Gastrocnemius medialis (tissue), 4 donors: ENCODE measurements at places on chromosomes 3 and 15.

GRCh38 chr15:78102211-78102610 is 9.8 kb downstream of the SH2D7 start:
- DNase-seq: no peak

GRCh38 chr3:71444028-71444860 is 139.3 kb downstream of the FOXP1 start:
- DNase-seq: no peak

DNA sequence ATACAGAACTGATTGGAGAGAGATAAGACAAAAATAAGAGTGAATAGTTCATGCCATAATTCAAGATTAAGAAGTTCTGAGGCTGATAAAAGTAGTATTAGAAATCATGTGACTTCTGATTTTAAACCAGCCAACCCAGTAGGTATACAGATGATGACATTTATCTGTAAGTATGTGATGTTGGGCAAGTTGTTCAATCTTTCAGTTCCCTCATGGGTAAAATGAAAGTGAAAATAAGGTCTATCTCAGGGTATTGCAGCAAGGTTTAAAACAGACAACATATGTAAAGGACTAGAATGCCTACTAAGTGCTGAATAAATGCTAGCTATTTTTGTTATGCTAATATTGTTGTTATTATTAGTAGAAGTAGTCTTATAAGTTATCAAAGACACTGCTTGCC is 1055.7 kb downstream of the NAALADL2 start:
- no peak for DNase-seq

DNA sequence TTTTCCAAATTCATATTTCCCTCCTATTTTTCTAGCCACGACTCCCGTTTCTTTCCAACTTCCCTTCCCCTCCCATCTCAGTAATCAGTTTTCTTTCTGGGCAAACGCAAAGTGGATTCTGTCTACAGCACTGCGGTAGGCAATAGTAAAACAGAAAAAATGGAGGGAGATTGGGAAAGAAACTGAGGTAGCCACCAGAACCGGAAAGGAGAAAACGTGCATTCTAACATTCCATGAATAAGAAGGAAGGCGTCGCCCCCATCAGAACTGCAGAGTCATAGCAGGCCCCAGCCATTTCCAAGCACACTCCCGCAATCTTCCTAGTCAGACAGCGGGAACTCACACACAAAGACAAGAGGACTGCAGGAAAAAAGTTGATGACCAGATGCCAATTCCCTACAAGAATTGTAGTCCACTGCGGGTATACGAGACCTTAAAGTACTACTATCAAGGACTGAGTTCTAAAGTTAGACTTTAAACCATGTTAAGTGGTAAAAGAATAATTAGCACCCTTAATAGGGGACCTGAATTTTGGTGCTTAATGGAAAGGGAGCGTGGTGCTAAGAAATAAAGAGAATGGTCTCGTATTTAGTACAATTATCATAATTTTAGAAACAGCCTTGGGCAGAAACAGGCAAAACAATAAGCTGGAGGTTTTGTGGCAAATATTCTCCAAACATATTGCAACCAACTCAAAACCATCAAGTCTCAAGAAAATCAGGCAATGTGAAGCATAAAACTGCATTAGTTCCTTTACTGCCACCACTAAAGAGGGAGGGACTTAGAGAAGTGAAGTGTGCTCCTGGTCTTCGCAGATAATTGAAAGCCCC is 1.4 kb downstream of the PFN2 start:
- DNase-seq: peak; percentile 75

GRCh38 chr15:89068325-89068784 is 19.9 kb upstream of the ABHD2 start:
- DNase-seq: no peak

DNA sequence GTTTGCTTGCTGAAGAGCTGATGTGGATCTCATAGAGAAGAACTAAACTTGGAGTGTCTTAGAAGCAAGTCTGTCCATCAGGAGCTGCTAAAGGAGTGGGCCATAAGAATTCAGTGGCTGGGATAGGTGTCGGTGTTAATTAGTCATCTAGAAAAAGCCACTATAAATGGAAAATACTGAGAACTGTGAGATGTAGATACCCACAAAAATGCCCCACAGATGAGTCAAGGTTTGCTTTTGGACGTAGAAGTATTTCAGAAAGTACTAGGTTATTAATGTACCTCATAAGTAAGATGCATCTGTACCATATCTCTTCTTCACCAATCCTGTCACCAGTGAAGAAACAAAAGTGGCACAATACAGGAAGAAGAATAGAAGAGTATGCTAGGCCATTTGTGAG is 530.9 kb upstream of the TGFBR2 start:
- DNase-seq: no peak

GRCh38 chr3:53111822-53112221 is 18.4 kb downstream of the RFT1 start:
- DNase-seq: no peak

DNA sequence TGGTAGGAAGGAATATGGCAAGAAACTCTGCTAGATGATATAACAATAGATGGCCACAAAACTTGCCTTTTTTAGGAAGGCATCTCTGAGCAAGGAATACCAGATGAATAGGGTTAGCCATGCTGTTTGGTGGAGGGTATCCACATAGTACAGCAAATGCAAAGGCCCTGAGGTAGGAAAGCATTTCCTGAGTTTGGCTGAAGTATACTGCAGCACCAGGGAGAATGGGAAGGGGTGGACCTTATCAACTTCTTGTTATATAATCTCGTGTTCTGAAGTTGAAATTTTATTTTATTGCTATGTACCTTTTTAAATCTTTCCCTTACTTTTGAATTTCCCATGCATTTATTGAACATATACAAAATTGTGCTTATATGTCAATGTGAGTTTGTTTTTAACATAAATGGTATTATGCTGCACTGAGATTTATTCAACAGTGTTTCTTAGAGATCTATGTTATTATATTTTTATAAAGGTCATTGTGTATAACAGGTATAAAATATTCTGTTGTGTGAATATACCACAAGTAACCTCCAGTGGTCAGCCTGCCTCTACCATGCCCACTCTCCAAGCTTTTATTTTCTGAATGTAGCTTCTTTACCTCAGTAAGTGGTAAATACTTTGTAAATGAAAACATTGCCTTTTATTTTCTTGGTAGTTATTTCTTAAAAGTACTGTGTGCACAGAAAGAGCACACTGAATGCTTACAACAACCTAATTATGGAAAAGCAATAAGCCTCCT is 2.8 kb upstream of the KAT2B start:
- DNase-seq: no peak

DNA sequence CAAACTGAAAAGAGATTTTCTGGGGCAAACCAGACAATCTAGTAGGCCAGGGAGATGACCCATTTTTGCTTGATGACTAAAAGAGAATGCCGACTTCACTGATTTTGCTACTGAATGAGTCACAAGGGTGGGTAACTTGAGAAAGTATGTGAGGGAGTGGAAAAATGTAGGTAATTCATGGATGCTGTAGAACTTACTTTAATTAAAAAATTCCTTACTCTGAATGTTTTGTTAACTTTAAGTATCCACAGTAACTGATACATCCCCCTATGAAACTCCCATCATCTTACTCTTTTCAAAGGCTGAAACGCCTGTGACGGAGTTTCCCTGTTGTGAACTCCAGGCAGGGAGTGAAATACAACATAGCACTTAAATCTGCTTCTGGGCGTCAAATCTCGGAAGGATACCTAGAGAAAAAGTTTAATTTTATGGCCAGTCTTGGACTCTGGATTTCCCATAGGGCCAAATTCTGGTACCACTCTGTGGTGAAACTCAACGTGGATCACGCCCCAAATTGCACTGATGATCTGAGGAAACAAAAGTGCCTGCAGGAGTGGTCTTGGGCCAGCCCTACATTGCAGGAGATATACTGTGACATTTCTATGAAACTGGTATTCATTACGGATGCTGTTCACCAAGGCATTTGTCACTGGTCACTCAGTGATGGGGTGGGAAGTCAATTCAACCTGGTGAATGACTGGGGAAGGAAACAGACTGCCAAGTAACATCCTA is 24.0 kb downstream of the GOLIM4 start:
- DNase-seq: no peak

DNA sequence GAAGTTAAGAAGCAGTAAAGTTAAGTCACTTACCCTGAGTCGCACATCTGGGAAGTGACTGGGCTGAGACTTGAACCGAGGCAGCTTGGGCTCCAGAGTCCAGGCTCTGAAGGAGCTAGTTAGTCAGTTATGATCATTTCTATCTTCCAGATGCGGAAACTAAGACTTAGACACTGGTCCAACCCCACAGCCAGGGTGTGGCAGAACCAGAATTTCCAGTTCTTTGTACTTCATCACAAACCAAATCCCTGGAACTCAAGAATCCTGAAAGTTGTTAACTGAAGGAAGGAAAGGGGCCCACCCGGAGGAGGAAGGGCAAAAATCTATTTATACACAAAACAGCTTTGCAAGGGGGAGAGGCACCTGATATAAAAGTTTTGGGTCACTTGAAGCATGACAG is 389.9 kb downstream of the SHQ1 start:
- no peak for DNase-seq

- no peak for DNase-seq
These were observed 14.8 kb downstream of the KLHL6 start for GRCh38 chr3:183540501-183541234.

DNA sequence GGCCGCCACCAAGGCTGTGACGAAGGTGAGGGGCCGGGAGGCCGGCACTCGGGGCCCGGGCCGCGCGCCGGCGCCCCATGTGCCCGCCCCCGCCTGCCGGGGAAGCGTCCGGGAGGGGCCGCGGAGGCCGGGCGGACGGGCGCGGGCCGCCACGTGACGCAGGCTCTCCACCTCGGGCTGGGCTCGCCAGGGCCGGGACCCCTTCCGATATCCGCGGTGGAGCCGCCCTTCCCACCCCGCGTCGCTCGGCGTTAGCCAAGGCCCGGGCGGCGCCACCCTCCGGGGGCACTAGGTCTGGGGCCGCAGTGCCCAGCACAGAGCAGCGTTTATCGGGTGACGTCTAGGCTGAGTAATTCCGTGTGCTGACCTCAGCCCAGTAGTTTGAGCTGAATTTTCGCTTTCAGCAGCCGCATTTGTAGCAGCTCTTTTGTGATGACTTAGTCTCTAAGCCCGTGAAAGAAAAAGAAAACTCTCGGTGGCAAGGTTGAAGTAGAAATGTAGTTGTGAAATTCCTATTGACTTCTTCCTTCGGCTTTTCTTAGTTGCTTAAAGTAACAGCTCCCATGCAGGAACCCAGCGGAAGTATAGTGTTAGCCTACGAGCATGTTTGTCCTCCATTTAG is 885 bp downstream of the CDV3 start:
- DNase-seq: peak; percentile 54

- DNase-seq: no peak
These were observed 97.1 kb downstream of the MEGF11 start for GRCh38 chr15:66156310-66156975.

- no peak for DNase-seq
These were observed 30.1 kb upstream of the MANF start for GRCh38 chr3:51354731-51355615.

GRCh38 chr15:90790057-90790456 is 72.9 kb downstream of the BLM start:
- no peak for DNase-seq

DNA sequence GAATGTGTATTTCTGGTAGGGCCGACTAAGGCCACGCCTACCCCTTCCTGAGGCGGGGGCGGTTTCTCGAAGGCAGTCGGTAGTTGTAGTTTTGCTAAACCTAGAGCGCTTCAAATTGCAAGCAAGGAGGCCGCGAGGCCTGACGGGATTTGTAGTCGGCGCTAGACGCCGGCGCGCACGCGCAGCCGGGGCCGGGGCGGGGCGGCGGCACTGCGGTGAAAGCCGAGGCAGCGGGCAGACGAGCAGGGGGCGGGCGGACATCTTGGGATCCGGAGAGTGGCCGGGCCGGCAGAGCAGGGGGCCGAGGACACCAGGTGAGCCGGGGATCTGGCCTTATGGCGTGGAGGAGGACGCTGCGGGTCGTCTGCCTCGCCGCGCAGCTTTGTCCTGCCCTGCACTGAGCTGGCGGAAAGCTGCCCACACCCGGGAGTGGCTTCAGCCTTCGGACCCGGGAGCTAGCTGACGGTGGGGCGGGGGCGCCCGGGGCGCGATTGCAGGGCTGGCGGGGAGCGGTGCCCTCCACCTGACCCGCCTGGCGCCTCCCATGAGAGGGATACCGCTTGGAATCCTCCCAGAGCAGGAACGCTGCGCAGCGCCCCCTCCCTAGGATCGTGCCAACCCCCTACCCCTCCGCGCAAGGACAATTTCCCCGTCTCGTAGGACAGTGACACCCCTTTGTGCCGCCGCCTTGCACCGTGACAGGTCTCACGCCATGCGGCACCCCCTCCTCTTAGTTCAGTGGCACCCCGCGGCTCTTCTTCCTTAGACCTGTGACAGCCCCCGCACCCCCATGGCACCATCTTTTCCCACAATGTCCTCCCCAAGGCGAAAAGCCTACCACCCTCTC is at the start of gene AP2M1:
Gene AP2M1, plus strand, starts transcription at position 210 of the 847 bp plus-strand sequence. CDS start 2,139 bp downstream, outside the sequence.
- peak; percentile 100 for DNase-seq
